ENCODE measurements at places on chromosomes 5 and 9.
A peak's percentile ranks its signal among the peaks of the same experiment; 100 is the strongest.

- no peak for DNase-seq
These were observed 20.2 kb downstream of the UBE2QL1 start for GRCh38 chr5:6468870-6469269.

DNA sequence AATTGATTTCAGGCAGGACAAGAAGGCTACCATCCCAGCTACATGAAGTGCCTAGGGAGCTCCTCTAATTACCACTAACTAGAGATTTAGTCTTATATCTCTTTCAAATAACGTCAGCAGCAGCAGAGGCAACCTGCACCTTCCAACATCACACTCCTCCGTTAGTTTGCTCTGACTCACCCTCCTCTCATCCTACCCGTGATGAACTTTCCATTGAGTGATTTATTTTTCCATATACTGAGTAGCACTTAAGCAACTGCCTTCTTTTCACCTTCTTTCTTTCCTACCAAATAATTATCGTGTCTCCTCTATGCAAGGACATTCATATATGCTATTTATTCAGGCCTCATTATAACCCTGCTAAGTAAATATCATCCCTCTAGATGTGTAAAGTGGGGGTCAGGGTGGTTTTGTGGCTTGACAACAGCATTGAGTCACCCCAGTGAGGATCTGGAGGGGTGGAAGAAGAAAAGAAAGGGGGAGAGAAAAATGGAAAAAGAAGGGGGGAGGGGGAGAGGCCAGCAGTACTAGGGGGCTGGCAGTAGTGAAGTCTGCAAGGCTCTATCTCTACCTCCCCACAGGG is 64.6 kb upstream of the CAST start:
- DNase-seq, result peak; percentile 43

DNA sequence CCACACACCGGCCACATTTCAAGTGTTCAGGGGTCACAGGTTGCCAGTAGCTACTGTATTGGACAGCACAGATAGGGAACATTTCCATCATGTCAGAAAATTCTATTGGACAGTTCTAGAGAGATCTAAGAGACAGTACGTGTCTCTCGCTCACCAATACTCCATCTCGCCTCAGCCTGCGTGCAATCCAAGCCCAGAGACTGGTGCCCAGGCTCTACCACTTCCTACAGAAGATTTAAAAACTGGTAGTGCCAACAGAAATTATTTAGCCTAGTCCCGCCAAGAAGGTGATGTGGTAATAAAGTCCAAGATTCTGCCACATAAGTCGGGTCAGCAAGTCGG is 390 bp upstream of the SNX2 start:
- DNase-seq, result no peak

DNA sequence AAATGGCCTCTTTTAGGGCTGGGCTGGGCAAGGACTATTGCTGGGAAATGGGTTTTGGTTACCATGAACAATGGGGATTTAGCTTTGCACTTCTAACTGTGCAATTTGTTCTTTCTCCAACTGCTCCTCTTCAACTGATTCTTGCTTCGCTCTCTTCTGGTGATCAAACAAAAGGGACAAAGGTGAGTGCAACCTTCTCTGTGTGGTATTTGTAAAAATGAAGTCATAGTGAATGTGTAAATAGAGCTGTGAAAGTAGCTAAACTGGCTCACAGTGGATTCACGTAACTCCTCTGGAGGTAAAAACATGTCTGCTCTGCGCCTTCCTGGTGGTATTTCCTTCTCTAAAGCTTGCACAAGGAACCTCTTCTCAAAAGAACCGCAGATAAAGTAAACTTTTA is 20.9 kb upstream of the SPINK14 start:
- no peak for DNase-seq

GRCh38 chr5:133713751-133714150 is 101.4 kb upstream of the FSTL4 start:
- DNase-seq, result no peak

DNA sequence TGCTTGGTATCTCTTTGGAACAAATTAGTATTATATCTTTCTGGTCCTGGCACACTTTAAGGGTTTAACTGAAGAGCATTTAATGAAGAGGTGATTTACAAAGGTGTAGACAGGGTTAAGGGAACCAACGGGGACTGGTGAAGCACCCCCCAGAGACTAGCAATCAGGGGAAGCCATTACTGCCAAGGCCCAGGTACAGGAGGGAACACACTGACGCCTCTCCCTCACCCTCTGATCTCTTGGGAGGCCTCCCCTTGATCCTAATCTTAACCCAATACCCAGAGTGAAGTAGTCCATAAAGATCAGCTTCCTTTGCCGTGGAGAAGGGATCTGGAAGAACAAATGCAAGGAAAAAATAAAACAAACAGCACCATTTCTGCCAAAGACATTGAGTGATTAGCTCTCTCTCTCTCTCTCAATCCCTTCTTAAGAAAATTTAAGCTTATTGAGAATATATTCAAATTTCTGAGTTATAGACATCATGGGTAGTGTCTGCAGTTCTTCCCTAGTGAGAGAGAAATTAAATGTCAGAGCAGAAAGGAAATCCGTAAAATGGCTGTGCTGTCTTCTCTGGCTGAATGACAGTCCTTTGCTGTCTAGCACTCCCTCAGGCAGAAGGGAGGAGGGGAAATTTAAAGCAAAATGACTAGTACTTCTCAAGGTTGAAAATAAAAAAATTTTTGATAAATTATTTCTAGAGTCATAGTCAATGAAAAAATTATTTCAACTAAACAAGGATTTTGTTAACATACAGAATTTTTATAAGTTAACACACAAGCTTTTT is 20.0 kb downstream of the F2R start:
- no peak for DNase-seq
